ENCODE measurements at places on chromosomes 3 and 15.
A peak's percentile ranks its signal among the peaks of the same experiment; 100 is the strongest.

DNA sequence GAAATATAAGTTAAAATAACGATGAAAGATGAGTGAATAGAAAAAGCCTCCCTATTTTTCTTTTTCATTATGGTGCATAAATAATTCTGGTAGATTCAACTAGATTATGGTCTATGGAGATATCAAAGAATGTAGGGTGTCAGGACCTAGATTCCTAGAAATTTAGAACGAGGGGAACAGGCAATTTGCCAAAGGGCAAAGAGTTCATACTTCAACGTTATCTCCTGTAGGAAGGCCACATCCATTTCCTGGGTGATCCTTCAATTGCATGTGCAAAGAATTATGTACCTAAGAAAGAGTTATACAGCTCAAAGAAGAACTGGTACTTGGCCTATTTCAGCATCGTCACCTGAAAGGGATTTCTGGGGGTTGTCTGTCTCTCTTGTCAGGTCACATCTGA is 351.8 kb downstream of the FOXP1 start:
- DNase-seq: no peak

DNA sequence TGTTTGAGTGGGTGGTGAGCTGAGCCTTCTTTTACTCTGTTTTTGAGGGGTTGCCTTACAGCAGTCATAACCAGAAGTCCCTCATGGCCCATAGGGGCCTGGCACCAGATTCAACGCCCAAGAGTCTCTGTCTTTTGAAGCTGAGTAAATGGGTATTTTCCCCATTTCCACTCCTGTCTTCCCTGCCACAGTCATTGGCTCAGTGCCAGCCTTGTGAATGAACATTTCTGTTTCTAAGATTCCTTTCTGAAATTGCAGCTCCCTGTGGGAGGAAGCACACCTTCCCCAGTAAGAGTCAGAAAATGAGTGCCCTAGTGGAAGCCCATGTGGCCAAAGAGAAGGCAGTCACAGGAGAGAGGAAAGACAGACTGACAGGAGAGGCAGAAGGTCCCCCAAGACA is 43.7 kb upstream of the POLR2M start:
- no peak for DNase-seq

DNA sequence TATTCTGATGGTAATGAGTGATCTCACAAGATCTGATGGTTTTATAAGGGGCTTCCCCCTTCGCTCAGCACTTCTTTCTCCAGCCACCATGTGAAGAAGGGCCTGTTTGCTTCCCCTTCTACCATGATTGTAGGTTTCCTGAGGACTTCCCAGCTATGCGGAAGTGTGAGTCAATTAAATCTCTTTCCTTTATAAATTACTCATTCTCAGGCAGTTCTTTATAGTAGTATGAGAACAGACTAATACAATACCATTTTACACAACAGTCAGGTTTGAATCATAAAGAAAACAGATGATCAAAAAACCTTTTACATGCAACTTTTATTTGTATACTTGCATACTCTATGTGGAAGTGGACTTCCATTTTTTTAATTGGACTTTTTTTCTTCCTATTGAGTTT is 46.7 kb upstream of the CBLB start:
- no peak for DNase-seq

GRCh38 chr3:80190051-80190450 is 422.3 kb upstream of the ROBO1 start:
- no peak for DNase-seq

DNA sequence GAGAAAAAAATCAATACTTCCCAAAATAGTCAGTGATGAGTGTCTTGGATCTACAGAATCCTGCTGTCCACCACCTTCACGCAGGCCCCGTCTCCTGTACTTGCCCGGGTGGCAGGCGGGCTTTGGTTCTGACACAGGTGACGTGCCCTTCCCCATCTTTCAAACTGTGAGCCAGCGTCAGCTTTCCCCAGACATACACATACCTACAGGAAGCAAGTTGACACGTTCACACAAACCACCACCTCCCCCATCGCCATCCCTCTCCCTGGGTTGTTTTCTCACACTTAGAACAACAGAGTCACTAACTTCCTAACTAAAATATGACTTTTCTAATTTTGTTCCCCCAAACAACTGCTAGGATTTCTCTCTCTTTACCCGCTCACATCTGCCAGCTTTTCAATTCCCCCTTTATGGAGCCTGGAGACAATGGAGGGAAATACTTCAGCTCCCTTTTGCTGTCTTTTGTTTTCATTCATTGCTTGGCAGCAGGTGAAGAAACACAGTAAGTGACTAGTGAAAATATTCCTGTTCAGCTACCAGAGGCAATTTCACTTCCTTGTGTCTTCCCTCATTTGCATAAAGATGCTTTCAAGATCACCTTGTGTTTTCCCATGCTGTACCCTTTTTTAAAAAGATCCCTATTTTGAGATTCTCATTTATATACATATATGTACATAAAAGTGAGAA is 248.3 kb downstream of the SLCO3A1 start:
- DNase-seq: no peak

DNA sequence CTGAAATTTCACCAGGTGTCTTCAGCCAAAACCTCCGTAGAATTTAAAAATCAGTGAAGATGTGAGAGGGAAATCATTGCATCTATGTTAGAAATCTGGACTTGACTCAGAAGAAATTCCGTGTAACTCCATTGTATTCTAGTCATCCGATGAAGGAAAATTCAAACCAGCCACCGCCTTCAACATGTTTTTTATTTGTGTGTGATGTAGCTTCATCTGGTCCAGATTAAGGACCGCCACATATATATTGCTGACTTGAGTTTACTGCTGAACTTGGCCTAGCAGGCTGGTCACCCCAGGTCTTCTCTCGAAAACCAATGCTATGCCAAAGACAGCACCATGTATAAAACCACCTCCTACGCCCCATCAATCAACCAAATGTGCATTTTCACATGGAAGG is 120.9 kb downstream of the FOXP1 start:
- DNase-seq: no peak

DNA sequence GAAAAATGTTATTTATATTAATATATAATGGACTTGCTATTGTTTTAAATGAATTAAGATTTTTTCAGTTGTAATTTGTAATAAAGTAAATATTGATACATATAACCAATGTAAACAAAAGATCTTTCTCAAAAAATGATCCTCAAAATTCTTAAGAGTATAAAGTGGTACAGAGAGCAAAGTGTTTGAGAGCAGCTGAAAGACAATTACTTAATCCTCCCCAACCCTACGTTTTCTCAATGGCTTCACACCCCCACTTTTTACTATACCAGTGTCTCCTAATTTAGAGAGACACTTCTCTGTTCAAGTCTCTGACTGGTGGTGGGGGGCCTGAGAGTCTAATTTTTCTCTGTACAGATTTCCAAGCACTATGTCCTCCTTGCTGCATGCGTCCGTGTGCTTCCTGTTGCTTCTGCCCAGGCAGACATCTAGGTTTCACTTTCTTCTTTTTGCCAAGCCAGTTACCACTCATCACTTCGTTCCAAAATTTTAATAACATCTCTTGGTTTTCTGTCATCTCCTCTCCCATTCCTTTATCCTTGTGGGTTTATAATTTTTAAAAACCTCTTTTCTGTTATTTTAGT is 276.3 kb upstream of the DNAJC19 start:
- DNase-seq: no peak

DNA sequence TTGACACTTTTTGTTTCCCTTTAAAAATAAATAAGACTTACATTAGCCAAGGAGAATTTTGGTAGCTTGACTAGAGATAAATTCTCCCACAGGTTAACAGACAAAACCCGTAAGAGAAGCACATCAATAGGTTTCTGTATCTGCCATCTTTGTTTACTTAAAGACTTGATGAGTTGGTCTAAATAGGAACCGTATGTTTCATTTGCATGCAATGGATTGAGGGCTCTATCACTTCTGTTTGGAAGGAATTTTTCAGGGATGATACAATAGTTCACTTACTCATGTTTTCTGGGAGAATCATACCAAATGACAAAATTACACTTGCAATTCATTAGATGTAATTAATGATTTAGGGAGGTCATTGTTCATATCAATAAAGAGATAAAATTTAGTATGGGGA is 631.5 kb upstream of the NR2F2 start:
- DNase-seq: no peak

DNA sequence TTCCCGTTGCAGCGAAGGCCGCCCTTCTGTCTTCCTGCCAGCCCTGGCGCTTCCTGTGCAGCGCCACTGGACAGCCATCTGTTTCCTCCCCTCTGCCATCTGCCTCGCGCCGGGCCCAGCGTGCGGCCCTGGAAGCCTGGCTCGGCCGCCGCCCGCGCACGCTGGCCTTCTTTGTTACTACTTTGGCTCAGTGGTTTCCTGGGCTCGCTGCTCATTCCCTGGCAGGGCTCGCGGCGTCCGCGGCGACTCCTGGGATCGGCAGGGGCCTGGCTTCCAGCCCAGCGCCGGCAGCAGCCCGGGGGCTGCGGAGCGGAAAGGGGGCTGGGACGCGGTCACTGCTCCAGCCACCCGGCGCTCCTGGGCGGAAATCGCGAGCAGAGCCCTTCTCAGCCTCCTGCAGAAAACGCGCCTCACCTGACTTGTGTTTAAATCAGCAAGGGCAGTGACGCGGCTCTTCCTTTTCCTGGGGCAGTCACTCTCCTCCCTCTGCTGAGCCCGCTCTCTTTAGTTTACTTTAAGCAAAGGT is 10.0 kb downstream of the CMTM7 start:
- DNase-seq: no peak

DNA sequence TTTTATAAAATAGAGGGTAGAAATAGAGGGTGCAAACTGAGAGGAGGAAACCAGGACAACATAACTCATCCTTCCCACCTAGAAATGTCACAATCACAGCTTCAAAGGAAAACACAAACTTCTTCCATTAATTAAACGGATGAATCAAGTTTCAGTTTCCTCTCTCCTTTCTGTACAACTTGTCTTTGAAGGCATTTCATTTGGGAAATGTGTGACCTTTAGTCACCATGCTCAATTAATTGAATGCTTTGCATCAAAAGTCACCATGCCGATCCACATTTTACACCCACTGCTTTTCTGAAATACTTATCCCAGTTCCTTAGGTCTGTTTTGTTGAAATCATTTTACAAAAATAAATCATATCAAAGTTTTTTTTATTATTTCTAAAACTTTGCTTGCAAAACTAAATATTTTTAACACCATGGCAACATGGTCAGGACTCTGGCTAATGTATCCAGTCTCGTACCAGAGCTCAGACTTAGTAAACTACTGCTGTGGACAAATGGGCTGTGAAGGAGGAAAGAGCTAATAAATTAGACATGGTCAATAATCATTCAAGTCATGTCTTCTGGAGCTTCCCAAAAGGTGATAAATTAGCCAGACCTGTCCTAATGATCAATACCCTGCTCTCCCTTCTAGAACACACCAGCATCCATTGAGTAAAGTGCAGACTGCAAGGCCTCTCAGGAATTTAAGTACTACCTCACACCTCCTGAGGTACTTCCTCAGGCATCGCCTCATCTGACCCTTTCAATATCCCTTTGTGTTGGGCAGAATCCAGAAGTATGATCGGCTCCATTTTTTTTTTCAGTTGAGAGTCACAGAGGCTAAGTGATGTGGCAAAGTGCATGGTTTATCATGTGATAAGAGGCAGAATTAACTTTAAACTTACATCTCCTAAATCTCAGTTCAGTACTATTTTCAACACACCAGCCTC is 161.3 kb downstream of the GREM1 start:
- peak; percentile 24 for DNase-seq

DNA sequence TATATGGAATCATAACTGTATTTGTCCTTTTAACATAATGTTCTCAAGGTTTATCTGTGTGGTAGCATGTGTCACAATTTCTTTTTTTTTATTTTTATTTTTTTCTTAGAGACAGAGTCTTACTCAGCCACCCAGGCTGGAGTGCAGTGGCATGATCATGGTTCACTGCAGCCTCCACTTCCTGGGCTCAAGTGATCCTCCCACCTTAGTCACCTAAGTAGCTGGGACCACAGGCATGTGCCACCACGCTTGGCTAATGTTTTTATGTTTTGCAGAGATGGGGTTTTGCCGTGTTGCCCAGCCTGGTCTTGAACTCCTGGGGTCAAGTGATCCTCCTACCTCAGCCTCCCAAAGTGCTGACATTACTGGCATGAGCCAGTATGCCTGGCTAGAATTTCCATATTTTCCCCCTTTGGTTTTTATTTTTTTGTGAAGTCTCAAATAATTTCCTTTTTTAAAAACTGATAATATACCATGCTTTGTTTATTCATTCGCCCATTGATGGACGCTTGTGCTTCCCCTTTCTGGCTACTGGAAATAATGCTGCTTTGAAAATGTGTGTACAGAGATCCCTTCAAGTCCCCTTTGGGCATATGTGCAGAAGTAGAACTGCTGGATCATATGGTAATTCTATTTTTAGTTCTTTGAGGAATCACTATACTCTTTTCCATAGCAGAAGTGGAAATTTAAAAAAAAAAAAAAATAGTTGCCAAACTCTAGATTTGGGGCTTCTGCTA is 28.4 kb downstream of the TMEM40 start:
- DNase-seq: peak; percentile 77
